Head of caudate nucleus (tissue), 42 donors: ENCODE measurements at places on chromosomes 6 and 20.

- DNase-seq: no peak
Measured at GRCh38 chr6:29656157-29656556, 735 bp upstream of the MOG start.

- no peak for DNase-seq
Measured at GRCh38 chr6:137297887-137298286, 78.7 kb upstream of the IFNGR1 start.

DNA sequence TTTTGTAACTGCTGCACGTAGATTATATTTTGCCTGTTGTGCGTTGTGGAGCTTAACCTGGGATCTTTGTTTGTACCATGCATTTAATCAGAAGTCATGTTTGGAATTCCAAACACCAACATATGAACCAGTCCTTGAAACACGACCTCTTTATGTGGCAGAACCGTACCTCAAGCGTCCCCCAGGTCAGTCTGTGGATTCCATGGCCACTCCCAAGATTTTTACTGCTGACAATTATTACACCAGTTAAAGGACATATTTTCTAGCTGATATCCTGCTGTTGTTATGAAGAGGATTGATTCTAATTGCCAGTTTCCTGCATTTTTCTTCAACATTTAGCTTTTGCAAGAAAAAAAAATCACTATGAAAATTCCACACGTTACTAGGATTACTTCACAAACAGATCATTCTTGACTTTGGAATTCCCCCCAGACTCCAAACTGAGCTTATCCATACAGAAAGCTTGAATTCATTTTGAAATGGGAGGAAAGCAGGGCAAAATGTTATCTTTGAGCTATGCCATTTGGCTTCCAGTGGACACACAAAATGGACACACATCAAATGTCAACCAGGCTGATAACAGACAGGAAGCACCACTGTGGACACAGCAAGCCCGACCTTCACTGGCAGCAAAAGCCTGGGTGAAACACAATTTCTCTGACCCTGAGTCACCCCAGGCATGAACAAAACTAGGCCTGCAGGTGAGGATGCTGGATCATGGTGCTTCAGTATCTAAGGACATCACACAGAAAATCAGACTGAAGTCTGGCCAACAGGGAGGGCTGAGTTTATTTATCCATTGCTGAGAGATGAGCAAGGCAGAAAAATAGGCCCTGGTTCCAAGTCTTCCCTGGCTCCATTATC lies 542.9 kb upstream of the JAG1 start:
- no peak for DNase-seq

DNA sequence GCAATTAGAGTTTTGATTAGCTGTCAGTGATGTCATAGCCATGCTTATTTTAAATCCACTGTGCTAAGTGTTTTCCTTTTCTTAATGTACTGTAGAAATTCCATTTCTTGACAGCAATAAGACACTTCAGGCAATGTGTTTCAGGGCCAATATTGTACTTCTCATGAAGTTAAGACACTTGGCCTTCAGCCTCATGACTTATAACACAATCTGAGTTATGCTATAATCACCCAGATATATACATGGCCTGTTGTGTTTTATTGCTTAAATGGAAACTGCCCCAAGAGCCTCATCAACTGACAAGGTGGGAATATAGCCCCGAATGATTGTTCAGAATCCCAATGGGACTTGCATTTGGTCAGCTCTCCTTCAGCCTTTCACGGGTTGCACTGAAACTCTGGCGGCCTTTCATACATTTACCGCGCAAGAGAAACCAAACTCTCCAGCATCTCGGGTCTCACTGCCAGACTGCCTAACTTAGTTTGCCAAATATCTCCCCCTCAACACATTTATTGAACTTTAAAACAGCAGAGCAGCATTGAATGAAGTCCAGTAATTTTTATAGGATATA lies 44.2 kb upstream of the TBX18 start:
- DNase-seq: no peak

- no peak for DNase-seq
Measured at GRCh38 chr20:706366-706885, 30.8 kb upstream of the SCRT2 start.

DNA sequence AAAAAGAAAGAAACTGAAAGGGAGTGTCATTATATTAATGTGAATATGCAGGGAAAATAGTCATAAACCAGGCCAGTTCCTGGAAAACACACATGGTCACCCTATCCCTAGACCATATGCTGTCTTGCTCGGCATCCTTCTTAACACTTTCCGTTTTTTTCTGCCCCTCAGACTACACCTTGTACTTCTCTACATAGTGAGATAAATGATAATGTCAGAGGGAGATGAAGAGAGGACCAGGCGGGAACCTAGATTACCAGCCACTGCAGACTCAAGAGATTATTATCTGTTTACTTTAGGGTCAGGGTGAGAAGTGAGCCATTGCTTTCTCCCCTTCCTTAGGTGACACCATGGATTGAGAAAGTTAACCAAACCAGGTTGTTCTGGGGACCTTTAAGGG lies 3.7 kb upstream of the RPP21 start:
- no peak for DNase-seq

DNA sequence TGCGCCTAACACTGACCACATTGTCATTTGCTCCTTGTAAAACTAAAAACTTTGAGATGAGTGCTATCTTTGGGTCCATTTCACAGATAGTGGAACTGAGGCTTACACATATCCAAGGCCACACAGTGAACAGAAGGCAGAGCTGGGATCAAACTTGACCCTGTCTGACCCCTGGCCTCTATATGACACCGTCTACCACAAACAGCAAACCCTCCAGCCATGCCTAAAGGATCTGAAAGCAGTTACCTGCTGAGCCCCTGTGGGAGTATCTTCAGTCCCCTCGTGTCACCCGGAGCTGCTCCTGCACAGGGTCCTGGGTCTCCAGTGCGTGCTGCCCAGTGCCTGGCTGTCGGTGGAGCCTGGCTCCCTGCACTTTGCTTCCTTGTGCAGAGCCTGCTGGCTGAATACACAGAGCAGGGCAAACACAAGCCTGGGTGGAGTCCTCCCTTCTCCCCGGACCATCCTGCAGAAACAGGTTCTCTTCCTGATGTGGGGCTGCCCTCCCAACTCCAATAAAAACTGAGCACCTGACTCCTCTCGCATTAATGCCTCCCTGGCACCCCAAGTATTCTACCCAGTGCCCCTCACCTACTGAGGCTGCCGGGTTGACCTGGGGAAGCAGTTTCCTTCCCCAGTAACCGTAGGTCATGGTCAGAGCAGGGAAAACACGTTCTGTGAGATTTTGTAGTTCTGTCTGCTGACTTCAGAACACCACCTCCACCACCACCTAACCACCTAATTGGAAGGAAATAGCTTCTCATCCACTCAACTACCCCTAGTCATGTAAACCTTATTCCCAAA lies at the start of gene BCAS1:
Gene BCAS1 (minus strand): TSS at position 408 of the 801 bp plus-strand sequence. CDS start 11,876 bp downstream, outside the sequence.
- no peak for DNase-seq

- DNase-seq: no peak
Measured at GRCh38 chr6:44530209-44530909, 142.9 kb downstream of the CDC5L start.
